ENCODE measurements at places on chromosomes 13 and 19. TPM values are rescaled to one million over a fixed set of nuclear protein-coding genes. Genes with fewer than 3 reads are reported as not detected.
A peak's percentile ranks its signal among the peaks of the same experiment; 100 is the strongest.

GRCh38 chr13:74835579-74835978 is 646.4 kb downstream of the TBC1D4 start:
- no peak for DNase-seq

PNMA8B gene
- total RNA-seq = 0.06 TPM

DNA sequence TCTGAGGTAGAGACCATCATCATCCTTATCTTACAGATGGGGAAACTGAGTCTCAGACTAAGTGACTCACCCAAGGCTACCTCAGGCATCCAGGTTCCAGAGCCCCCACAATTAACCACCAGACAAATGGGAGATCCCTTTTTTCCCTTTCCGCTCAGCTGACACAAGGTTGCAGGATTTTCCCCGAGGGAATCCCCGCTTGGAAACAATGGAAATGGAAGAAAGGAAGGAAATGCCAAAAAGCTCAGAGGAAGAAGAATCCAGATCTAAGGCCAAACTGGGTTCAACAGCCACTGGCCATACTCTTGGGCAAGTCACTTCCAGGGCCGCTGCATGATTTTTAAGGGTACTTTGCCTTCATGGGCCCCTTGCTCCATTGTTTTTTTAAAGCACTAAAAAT is 1.6 kb downstream of the ZNF71 start:
- DNase-seq = no peak

DNA sequence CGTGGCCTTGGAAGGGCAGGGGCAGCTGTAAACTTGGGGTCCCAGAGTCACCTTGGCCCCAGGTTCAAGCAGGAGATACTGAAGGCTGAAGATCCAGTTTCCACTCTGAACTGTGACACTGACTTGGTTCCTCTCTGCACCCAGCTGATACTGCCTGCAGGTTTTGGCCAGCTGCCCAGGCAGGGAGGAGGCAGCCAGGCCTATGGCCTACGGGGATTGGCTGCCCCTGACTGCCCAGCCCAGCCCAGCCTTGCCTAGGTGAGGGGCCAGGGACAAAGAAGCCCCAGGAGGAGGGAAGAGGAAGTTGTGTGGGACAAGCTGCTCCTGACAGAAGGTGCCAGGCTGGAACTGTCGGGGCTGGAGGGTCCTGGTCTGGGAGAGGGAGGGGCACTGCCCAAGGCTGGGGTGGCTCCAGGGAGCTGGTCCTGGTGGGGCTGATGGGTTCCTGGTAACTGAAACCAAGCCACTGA is 51.7 kb upstream of the CYP4F8 start:
- DNase-seq = peak; percentile 60

HNRNPA1L2 gene
- total RNA-seq = 1.0 TPM

MYO9B gene
- total RNA-seq = 25.0 TPM

- peak; percentile 68 for DNase-seq
Observed at GRCh38 chr19:23957660-23958281, 43.1 kb downstream of the ZNF726 start.

TDRD3 gene
- total RNA-seq = 6.7 TPM

All from Daoy (cell line).